ENCODE measurements at places on chromosomes 5 and 9.

DNA sequence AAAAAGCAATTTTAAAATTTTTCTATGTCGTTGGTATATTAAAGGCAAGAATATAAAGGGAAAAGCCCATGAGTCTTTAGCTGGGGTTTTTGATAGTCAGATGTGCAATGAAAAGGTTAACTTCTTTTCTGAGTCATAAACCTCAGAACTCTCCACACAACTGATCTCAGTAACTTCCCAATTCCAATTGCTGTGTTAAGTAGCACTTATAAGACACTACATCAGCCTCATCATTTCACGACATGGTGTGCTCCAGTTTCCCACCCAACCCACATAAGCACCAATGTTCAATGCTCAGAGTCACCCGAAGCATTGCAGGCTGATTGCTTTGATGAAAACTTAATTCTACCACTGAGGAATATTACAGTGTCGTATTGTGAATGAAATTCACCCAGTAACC, 155.8 kb downstream of the TSSK1B start:
- DNase-seq: peak; percentile 19
- no peak overlapping the region for H3K27ac ChIP-seq
- H3K4me3 ChIP-seq: no peak overlapping the region

GRCh38 chr9:14183001-14183400, 130.9 kb downstream of the NFIB start:
- DNase-seq: no peak
- no peaks in the 10 kb centered on the region for H3K27me3 ChIP-seq
- no peak overlapping the region for H3K4me3 ChIP-seq
- no peaks in the 10 kb centered on the region for H3K36me3 ChIP-seq

- no peak overlapping the region for H3K27ac ChIP-seq
- no peak for DNase-seq
- H3K27me3 ChIP-seq: no peaks in the 10 kb centered on the region
- no peaks in the 10 kb centered on the region for H3K36me3 ChIP-seq
These were observed 855.9 kb upstream of the CDH10 start for GRCh38 chr5:25500635-25501034.

GRCh38 chr9:38727497-38728001, 7.6 kb upstream of the FAM240B start:
- no peak overlapping the region for H3K4me3 ChIP-seq
- H3K27me3 ChIP-seq: peaks cover 8% of the 10 kb centered on the region
- H3K36me3 ChIP-seq: no peaks in the 10 kb centered on the region
- peak; percentile 4 for DNase-seq

DNA sequence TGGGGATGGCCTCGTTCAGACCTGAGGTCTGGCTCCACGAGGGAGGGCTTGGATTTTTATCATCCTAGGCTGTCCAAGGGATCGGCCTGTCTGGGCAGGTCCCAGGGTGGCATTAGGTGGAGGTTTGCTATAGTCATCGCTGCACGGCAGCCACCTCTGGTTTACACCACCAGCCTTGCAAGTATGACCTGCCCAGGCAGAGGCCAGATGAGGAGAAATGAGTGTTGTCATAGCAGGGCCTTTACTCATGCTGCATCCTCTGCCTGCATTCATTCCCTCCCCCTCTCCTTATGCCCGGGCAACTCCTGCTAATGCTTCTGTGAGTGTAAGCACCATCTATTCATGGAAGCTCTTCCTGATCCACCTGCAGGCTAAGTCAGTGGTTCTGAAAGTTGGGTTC, 15.3 kb upstream of the NDST1 start:
- no peak overlapping the region for H3K4me3 ChIP-seq
- DNase-seq: no peak
- H3K27ac ChIP-seq: no peak overlapping the region
- no peaks in the 10 kb centered on the region for H3K36me3 ChIP-seq
- no peaks in the 10 kb centered on the region for H3K27me3 ChIP-seq
- peaks cover 24% of the 10 kb centered on the region for H3K4me1 ChIP-seq

Measured in common myeloid progenitor, CD34-positive (primary cell).